ENCODE measurements at places on chromosomes 12 and 14.

- DNase-seq: peak; percentile 50
Measured at GRCh38 chr12:41653386-41654326, 465.5 kb downstream of the PDZRN4 start.

DNA sequence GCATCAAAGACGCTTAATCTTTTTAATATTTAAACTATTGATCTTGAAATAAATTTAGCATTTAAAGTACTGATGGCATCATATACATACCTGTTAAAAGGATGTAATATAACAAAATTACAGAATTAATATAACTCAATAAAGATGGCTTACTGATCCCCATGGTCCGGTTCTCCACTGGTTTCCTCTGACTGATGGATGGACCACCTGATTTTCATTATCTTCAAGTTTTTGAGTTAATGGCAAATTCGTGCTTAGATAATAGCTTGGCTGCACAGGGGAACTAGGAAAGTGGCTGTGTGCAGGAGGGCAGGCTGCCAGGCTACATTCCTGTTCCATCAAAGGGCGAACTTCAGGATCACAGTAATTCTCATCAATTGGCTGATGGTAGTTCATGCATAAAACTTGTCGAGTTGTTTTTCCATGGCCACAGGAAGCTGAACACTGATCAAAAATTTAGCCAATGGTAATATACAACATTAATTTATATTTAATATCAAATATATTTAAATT lies 123.9 kb downstream of the ADAMTS20 start:
- DNase-seq: no peak

DNA sequence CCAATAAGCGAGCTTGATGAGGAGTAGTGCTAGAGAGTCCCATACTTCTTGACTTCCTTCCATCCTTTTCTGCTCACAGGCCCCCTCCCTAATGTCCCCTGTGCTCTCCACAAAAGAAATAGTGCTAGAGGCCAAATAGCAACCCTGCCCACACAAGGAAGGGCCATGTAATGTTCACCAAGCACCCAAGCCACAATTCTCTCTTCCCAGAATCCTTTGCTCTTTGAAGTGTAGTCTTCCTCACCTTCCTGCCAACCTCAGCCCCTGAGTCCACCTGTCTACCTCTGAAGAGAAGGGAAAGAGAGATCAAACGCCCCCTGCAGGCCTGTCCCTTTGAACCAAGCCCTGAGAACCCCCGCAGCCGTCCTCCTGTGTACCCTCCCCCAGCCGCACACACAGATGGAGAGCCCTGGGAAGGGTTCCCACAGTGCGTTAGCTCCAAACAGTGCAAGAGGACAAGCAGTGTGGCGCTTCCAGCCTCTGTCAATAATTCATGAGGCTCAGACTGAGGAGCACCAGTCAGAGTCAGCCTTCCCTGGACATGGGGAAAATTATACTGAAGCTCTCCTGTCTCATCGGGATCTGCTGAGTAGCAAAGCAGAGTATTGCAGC lies 1.9 kb upstream of the DHRS4 start:
- DNase-seq: no peak

DNA sequence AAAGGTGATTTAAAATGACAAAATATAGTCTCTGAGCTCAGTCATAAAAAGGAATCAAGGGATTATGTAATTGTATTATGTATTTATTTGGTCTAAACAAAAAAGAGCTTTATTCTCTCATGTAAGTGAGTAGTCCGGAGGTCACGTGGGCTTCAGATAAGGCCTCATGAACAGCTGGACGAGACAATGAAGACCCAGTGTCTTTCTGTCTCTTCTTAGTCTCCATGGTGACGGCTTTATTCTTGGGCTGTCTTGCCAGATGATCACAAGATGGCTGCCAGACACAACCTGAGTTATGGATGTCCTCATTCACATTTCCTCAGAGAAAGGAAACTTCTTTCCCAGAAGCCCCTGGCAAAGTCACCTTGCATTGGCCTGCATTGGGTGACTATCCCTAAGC lies 98.6 kb downstream of the ARF6 start:
- DNase-seq: no peak

DNA sequence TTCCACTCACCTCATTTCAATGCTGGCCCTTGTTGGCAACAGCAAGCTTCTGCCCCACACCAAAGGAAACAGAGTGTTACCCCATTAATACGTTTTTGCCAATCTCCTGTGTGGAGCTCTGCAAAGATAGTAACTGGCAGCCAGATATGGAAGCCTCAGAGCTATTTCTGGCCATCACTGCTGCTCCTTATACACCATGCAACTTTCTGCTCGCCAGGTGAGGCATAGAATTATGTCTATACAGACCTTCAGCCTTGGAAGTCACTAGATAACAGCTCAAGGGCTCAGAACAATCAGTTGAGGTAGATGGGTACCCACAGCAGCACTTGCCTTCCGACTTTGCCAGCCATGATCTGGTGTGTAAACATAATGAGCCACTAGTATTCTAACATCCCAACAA lies 214.8 kb upstream of the ALG10B start:
- DNase-seq: no peak

- no peak for DNase-seq
Measured at GRCh38 chr12:80941916-80942315, 4.2 kb upstream of the LIN7A start.

- DNase-seq: no peak
Measured at GRCh38 chr12:42660117-42660516, 70.6 kb upstream of the PRICKLE1 start.

GRCh38 chr14:77659831-77660230 lies 43.4 kb upstream of the SPTLC2 start:
- DNase-seq: peak; percentile 93

DNA sequence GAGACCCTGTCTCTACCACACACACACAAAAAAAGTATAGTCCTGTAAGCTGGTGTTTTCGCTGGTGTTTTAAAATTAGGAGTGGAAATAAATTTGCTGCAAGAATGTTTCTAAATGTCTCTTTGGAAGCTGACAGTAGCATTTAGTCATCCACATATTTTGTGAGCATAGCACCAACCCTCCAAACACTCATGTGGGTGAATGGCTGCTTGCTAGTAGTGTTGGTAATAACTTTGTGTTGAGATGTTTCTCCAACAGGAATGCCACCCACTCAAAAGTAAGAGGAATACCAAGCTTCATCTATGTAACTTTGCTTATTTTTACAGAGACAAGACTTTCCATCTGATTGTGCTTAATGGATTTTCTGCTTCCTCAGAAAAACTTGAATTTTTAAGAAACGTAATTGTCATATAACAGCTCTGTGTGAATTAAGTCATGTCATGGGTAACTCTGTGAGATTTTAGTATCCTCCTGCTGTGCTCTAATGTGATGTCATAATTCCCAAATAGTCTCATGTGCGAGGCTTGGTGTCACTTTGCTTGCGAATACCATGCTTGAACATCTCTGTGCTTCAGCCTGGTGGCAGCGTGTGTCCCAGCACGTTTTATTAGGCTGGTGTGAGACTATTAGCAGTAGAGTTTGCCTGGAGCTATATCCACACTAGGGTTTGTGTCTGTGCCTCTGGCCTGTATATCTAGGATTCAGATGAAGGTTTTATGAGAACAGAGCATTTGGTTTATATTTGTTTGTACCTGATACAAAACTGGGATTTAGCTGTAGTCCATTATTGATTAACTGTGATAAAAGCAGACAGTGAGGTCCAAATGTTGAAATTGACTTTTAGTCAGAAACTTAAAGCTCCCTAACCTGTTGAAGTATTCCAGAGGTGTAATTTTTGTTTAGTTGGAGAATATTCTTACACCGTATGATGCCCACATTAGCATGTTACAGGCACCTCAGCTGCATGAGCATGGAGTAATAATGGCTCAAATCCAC lies 80.5 kb downstream of the FBXW8 start:
- no peak for DNase-seq

DNA sequence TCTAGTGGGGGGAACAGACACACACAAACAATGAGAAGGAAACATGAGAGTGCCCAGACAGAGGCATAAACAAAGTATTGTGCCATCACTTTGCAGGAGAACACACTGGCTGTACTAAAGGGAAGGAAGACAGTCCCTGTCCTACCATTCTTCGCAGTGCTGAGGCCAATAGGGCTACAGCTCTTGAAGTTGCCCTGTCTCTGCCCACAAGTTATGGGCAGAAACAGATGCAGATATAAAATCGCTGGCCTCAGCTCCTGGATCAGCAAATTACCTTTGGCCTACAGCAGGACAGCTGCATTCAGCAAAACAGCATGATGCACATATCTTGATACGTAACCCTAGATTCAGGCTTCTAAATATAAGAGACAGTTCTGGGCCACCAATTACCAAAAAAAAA lies 23.0 kb upstream of the PRKAB1 start:
- DNase-seq: no peak

- peak; percentile 41 for DNase-seq
Measured at GRCh38 chr12:26833743-26834490, 923 bp upstream of the ITPR2 start.

DNA sequence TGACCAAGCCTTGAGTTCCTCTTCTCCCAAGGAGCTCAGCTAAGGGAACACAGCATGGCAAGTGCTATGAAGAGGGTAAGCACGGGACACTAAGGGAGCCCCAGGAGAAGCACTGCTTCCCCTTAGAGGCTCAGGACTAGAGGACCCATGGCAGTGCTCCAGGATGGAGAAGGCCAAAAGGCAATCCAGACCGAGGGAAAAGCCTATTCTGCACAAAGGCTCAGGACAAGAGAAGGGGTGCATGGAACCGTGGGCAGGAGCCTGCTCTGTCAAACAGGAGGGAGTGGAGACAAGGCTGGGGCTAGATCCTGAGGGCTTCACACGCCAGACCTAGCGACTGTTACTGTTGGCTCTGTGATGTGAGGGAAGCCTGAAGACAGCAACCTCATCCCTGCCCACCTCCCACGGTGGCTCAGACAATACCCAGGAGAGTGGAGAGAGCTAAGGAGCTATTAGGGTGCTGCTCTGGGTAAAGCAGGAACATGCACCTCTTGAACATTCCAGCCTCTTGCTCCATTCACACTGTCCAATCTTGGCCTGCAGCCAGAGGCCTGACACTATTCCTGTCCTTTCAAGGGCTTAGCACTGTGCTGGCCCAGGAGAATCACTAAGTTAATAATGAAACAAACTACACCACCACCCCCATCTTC lies 24.2 kb downstream of the OTUB2 start:
- no peak for DNase-seq

DNA sequence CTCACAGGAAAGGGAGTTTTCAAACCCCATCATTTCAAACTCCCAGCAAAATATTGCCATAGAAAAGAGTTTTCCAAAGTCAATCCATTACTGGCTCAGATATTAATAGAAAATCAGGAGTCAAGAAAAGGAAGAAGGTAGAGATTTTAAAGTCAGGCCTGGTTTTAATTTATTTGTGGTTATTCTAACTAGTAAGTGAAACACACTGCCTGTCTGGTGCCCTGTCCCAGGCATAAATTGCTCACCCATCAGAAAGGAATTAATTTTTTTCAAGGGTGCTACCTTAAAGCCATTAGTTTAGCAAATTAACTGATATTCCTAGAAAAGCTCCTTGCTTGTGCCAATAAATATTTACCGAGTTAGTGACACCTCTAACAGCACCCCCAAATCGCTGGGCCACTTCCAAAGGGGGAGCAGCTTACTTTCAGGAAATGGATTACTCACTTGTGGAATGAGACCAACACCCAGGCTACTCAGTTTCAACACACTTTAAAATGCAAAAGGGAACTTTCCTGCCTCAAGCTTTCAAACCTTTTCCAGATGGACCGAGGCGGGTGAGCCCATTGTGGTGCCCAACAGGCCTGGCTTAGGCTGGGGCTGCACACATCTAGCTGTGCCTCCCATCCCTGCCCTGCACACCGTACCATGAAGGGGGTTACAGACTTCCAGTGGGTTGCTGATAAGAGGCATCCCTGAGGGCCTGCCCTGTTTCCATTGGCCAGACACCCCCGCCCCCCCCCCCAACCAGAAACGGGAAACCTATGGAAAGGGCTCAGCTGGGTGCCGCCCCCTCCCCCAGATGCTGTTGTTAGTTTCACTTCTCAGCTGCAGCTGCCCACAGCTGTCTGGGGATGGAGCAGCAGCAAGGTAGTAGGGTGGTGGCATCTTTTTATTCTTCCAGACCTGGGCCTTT lies 117.2 kb downstream of the SAMD4A start:
- peak; percentile 72 for DNase-seq

DNA sequence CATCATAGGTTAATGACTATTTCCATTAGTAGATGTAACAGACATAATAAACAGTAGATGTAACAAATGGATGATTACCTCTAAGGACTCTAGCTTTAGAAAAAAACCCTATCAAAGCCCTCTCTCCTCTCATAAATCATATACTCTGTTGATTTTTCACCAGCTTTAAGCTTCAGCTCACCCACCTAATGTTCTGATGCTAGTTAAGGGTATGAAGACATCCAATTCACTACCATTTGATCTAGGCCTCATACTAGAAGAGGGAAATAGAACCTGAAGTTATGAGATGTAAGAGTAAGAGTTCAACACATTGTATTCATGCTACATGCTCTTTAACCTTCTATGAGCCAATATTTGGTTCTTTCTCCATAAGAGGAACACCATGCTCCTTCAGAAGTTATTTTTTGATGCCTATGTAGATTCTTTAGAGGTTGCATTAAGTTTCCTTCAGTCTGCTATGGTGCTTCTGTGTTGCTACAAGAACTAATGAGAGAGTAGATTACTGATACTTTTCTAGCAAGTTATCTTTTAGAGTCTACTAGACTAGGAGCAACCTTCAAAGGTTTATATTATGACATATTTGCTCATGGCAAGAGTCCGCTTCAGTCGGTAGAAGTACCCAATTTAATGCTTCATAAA lies 16.0 kb downstream of the A2M start:
- no peak for DNase-seq

GRCh38 chr12:122265886-122266229 lies 436 bp downstream of the VPS33A start:
- no peak for DNase-seq

DNA sequence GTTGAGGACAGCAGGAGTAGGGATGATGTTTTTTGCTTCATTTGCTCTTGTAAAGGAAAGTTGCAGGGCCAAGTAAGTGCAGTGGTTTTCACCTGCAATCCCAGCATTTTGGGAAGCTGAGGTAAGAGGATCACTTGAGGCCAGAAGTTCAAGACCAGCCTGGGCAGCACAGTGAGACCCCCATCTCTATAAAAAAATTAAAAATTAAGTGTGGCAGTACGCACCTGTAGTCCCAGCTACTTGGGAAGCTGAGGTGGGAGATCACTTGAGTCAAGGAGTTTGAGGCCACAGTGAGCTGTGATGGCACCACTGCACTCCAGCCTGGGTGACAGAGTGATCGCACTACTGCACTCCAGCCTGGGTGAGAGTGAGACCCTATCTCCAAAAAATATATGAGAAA lies 10.8 kb downstream of the DPF3 start:
- DNase-seq: no peak

DNA sequence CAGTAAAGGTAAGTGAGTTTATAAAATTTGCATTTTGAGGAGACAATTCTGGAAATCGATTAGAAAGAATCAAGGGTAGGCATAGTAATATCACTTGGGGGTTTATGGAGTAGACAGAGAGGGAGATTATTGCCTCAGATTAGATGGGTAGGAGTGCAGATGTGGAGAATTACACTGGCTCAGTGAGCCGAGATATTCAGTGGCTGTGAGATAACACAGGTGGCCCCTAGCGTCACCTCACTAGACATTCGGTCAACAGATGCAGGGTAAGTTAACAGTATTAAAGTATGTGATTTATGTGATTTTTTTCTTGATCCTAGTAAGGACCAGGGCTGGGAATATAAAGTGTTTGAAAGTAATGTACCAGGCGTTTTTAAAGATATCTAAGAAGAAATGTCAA lies 39.6 kb upstream of the KLRD1 start:
- DNase-seq: no peak

- peak; percentile 83 for DNase-seq
Measured at GRCh38 chr12:26195641-26196420, 458 bp downstream of the SSPN start.

- no peak for DNase-seq
Measured at GRCh38 chr14:87160989-87161388, 832.0 kb downstream of the GALC start.
